ENCODE measurements at places on chromosomes 11 and 22. TPM values are rescaled to one million over a fixed set of nuclear protein-coding genes. Genes with fewer than 3 reads are reported as not detected.

Gene NAT10
- 31.9 TPM for total RNA-seq

Gene OR52H1
- not detected for total RNA-seq

Gene NCR3LG1
- total RNA-seq, result 3.3 TPM

Gene PKDREJ
- not detected for total RNA-seq

Gene LARGE2
- total RNA-seq, result 0.36 TPM

Gene KRTAP5-7
- total RNA-seq, result not detected

Gene SHANK3
- 10.1 TPM for total RNA-seq

Gene FAM227A
- 3.4 TPM for total RNA-seq

Gene MYEOV
- not detected for total RNA-seq

Gene TTLL1
- total RNA-seq, result 10.7 TPM

Gene FAM83F
- total RNA-seq, result 0.82 TPM

Gene SYT13
- total RNA-seq, result 0.50 TPM

Gene SLC17A6
- total RNA-seq, result not detected

Gene NRGN
- 1.7 TPM for total RNA-seq

Gene DEFB131B
- total RNA-seq, result not detected

- peaks cover 28% of the 10 kb centered on the region for H3K4me1 ChIP-seq
- H3K4me3 ChIP-seq, result peak overlapping the region; percentile 3
- peak overlapping the region; percentile 92 for H3K27ac ChIP-seq
- H3K27me3 ChIP-seq, result no peaks in the 10 kb centered on the region
- no peaks in the 10 kb centered on the region for H3K36me3 ChIP-seq
These were observed 196.5 kb downstream of the TENM4 start for GRCh38 chr11:79244241-79244772.

GRCh38 chr22:21448627-21449416 is 18.4 kb upstream of the TMEM191C start:
- no peaks in the 10 kb centered on the region for H3K36me3 ChIP-seq
- H3K4me3 ChIP-seq, result no peak overlapping the region
- DNase-seq, result no peak
- no peaks in the 10 kb centered on the region for H3K27me3 ChIP-seq
- H3K4me1 ChIP-seq, result no peaks in the 10 kb centered on the region
- no peak overlapping the region for H3K27ac ChIP-seq

GRCh38 chr11:6405846-6406245 is 13.0 kb downstream of the APBB1 start:
- no peaks in the 10 kb centered on the region for H3K27me3 ChIP-seq
- H3K27ac ChIP-seq, result no peak overlapping the region
- no peaks in the 10 kb centered on the region for H3K36me3 ChIP-seq
- peaks cover 15% of the 10 kb centered on the region for H3K4me1 ChIP-seq

GRCh38 chr11:8775332-8775731 is 92.7 kb downstream of the RPL27A start:
- no peaks in the 10 kb centered on the region for H3K27me3 ChIP-seq
- H3K27ac ChIP-seq, result no peak overlapping the region
- no peak for DNase-seq
- H3K4me3 ChIP-seq, result no peak overlapping the region
- peaks cover 40% of the 10 kb centered on the region for H3K4me1 ChIP-seq

GRCh38 chr11:47998733-47999359 is 18.5 kb downstream of the PTPRJ start:
- no peaks in the 10 kb centered on the region for H3K36me3 ChIP-seq
- H3K4me1 ChIP-seq, result peaks cover 13% of the 10 kb centered on the region
- peak; percentile 41 for DNase-seq
- H3K27me3 ChIP-seq, result no peaks in the 10 kb centered on the region
- H3K4me3 ChIP-seq, result no peak overlapping the region

- peaks cover 48% of the 10 kb centered on the region for H3K4me1 ChIP-seq
- no peak overlapping the region for H3K4me3 ChIP-seq
- no peaks in the 10 kb centered on the region for H3K27me3 ChIP-seq
- H3K36me3 ChIP-seq, result no peaks in the 10 kb centered on the region
- no peak for DNase-seq
These were observed 36.4 kb downstream of the DKK3 start for GRCh38 chr11:11971906-11972547.

- DNase-seq, result no peak
- no peak overlapping the region for H3K4me3 ChIP-seq
- H3K4me1 ChIP-seq, result no peaks in the 10 kb centered on the region
- no peak overlapping the region for H3K27ac ChIP-seq
These were observed 81.3 kb upstream of the TP53I11 start for GRCh38 chr11:45031912-45032519.

DNA sequence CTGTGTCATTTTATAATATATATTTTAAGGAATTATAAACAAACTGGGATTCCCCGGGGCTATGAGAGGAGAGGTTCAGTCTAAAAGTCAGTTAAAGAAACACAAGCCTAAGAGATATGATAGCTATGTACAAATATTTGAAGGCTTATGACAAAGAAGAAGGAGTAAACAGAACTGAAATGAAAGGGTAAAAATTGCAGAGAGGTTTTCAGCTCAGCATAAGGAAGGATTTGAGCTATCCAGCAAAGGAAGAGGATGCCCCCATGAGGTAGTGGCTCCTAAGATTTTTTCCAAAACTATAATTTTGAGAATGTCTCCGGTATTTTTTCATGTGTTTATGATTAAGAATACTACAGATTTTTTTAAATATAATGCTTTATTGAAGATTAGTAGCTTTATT is 57.9 kb upstream of the ANGPTL5 start:
- no peak overlapping the region for H3K4me3 ChIP-seq
- H3K27me3 ChIP-seq, result no peaks in the 10 kb centered on the region

GRCh38 chr11:34685864-34686263 is 65.0 kb downstream of the EHF start:
- H3K27ac ChIP-seq, result peak overlapping the region; percentile 67
- no peak for DNase-seq
- H3K4me3 ChIP-seq, result no peak overlapping the region
- no peaks in the 10 kb centered on the region for H3K36me3 ChIP-seq
- peaks cover 17% of the 10 kb centered on the region for H3K4me1 ChIP-seq

DNA sequence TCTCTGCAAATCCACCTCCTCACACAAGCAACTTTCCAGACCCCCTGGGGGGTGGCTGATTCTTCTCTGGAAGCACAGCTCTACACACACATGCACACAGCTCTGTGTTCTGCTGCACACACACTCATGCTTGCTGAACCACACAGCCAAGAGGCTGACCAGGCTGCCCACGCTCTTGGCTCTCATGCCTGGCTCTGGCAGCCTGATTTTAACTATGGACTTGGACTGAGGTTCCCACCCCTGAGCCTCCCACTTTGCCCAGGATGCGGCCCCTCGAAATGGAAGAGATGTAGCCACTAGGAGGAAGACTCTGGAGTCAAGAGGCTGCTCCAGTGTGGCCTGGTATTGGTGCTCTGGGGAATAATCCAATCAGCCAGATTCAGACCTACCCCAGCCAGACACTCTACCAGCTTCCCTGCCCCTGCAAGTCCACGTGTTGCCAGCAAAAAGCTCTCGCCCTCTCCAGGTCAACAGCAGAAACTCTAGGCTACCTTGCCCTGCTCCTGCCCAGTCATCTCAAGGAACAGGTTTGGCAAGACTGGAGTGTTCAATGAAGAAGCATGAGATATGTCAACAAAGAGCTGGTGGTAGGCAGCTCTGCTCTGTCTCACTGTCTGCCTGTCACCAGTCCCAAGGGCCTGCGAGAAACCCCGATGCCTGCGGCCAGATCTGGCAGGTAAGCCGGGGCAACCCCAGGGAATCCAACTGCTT is 8.8 kb upstream of the CASTOR1 start:
- H3K27me3 ChIP-seq, result no peaks in the 10 kb centered on the region
- DNase-seq, result no peak
- peaks cover 13% of the 10 kb centered on the region for H3K4me1 ChIP-seq
- H3K4me3 ChIP-seq, result no peak overlapping the region

- no peak overlapping the region for H3K4me3 ChIP-seq
- H3K27ac ChIP-seq, result no peak overlapping the region
- peak; percentile 51 for DNase-seq
- H3K36me3 ChIP-seq, result no peaks in the 10 kb centered on the region
- no peaks in the 10 kb centered on the region for H3K27me3 ChIP-seq
These were observed 2.7 kb downstream of the OR51T1 start for GRCh38 chr11:4884361-4884760.

DNA sequence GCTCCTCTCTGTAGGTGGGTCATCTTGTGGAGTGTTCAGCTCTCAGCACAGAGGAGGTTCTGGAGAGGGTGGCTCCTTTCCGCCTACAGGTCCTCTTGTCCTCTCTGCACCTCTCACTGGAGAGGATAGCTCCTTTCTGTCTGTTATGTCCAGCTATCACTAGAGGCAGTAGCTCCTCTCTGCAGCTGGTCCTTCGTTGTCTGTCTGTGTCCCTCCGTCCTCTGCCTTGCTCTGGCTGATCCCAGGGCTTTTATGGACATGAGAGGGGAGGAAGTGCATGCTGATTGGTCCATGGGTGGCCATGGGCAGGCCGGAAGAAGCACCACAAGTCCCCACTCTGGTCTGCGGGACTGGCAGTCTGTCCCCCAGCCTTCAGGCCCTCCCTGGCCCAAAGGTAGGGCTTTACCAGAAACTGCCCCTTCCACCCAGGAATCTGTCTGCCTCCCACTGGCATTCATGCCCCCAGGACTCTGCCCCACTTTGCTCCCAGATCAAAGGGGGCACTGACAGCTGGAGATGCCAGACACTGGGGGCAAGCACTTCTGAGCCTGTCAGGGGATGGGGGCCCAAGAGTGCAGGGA is 38.6 kb upstream of the CALCB start:
- no peak overlapping the region for H3K27ac ChIP-seq
- DNase-seq, result no peak
- H3K4me1 ChIP-seq, result no peaks in the 10 kb centered on the region

DNA sequence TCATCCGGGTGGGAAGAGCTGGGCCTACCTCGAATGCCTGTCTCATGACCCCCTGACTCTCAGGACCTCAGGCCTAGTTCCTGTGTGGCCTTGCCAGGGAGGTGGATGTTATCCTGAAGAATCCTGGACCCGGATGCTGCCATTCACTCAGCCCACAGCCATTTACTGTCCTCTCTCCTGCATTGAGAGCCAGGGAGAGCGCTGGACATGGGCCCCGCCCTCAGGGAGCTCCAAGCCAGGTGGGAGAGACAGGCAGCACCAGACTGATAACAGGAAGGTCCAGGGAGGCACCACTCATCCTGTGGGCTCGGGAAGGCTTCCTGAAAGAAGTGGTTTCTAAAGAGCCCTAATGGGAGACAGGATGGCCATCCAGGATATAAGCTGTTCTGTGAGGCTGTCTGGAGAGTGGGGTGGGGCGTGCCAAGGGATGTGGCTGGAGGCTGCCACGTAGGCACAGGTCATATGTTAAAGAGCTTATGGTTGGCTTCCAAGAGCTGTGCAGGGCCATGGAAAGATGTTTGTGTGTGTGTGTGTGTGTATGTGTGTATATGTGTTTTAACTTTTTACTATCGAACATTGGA is 8.6 kb downstream of the SERPINH1 start:
- H3K4me1 ChIP-seq, result peaks cover 16% of the 10 kb centered on the region
- no peaks in the 10 kb centered on the region for H3K27me3 ChIP-seq
- H3K36me3 ChIP-seq, result peaks cover 73% of the 10 kb centered on the region
- no peak overlapping the region for H3K4me3 ChIP-seq
- DNase-seq, result no peak
- H3K27ac ChIP-seq, result no peak overlapping the region

DNA sequence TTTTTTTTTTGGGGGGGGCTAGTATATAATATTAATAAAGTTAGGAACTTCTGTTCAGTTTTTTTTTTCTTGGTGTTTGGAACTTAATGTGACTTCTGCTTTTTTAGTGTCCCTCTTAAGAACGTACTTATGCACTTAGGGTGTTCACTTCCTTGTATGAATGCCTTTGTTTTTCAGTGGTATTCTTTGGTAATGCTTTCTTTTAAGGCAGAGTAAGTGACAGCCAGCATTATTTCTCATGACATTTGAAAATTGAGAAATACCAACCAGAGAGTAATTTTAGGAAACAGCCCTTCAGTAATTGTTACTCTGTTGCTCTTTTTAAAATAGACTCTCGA is 2.4 kb downstream of the GRK3 start:
- no peaks in the 10 kb centered on the region for H3K36me3 ChIP-seq
- peaks cover 19% of the 10 kb centered on the region for H3K27me3 ChIP-seq
- H3K27ac ChIP-seq, result no peak overlapping the region
- DNase-seq, result no peak
- peaks cover 3% of the 10 kb centered on the region for H3K4me1 ChIP-seq
- no peak overlapping the region for H3K4me3 ChIP-seq

- no peaks in the 10 kb centered on the region for H3K36me3 ChIP-seq
- peaks cover 46% of the 10 kb centered on the region for H3K27me3 ChIP-seq
- no peak for DNase-seq
- no peak overlapping the region for H3K27ac ChIP-seq
These were observed 27.1 kb upstream of the GAL start for GRCh38 chr11:68657021-68657780.

- H3K4me3 ChIP-seq, result no peak overlapping the region
- no peaks in the 10 kb centered on the region for H3K4me1 ChIP-seq
- no peak for DNase-seq
- no peaks in the 10 kb centered on the region for H3K36me3 ChIP-seq
- H3K27me3 ChIP-seq, result peaks cover 14% of the 10 kb centered on the region
These were observed 95.9 kb upstream of the PRR5 start for GRCh38 chr22:44606126-44606525.

- DNase-seq, result no peak
These were observed 55.9 kb downstream of the PPFIA1 start for GRCh38 chr11:70326365-70326811.

GRCh38 chr11:62792202-62792575 is 383 bp upstream of the TMEM223 start:
- H3K36me3 ChIP-seq, result peaks cover 40% of the 10 kb centered on the region
- peak overlapping the region; percentile 13 for H3K27ac ChIP-seq
- H3K4me3 ChIP-seq, result peak overlapping the region; percentile 92
- DNase-seq, result no peak
- peaks cover 23% of the 10 kb centered on the region for H3K4me1 ChIP-seq

DNA sequence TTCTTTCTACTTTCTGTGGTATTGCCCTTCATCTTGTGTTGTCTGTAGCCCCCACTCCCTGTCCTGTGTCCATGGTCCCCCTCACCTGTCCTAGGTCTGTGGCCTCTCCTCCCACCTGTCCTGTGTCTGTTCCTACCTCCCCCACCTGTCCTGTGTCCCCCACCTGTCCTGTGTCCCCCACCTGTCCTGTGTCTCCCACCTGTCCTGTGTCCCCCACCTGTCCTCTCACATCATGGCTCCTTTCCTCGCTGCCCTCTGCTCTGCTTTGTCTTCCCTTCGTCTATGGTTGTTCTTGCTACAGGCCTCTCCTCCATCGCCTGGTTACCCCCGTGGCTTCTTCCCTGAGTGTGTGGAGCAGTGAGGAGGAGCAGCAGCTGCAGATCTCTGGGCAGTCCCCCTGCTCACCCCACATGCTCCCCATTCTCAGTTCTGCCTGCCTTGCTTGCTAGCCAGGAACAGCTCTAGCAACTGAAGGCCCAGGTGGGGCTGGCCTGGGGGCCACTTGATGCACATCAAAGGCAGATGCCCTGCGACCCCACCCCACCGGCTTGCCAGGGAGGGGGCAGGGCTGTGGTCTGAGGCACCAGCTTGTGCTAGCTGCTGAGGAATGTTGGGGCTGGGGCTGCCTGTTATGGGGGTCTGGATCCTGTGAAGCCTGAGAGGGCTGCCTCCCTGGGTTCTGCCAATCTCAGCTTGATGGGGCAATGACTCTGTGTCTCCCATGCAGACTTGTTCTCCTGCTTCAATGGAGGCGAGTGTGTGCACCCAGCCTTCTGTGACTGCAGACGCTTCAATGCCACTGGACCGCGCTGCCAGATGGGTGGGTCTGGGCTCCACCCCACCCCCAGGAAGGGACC is 5.6 kb downstream of the OTOG start:
- no peak overlapping the region for H3K27ac ChIP-seq
- peak; percentile 8 for DNase-seq
- no peaks in the 10 kb centered on the region for H3K36me3 ChIP-seq

- H3K4me3 ChIP-seq, result no peak overlapping the region
- no peak for DNase-seq
- peaks cover 49% of the 10 kb centered on the region for H3K27me3 ChIP-seq
- H3K36me3 ChIP-seq, result no peaks in the 10 kb centered on the region
- H3K27ac ChIP-seq, result no peak overlapping the region
These were observed 19.1 kb downstream of the APOBEC3H start for GRCh38 chr22:39115977-39116621.
